T-helper 2 cell treated with Interferon-gamma antibody and Interleukin-4, amounts not matched to agents 5 μg/mL and 100 μg/mL, for 36 hours (primary cell): ENCODE measurements at places on chromosomes 1 and 21.

GRCh38 chr1:92940541-92940940 lies 20.7 kb downstream of the DIPK1A start:
- DNase-seq: no peak

DNA sequence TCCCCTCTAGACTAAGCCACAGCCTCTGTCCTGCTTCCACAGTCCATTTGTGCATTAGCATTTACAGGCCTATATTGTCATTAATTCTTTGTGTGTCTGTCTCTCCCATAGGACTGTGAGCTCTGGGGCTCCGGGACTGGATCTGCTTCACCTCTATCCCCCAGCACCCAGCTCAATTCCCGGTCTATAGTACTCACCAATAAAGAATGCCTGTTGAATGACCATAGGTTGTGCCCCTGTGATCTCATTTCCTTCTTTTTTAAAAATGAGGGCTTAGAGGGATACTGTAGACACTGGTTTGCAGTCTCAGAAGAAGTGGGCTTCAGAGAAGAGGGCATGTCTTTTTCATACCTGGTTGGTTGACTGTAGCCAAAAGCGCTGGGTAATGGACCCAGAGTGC lies 8.8 kb upstream of the POU3F1 start:
- DNase-seq: no peak

DNA sequence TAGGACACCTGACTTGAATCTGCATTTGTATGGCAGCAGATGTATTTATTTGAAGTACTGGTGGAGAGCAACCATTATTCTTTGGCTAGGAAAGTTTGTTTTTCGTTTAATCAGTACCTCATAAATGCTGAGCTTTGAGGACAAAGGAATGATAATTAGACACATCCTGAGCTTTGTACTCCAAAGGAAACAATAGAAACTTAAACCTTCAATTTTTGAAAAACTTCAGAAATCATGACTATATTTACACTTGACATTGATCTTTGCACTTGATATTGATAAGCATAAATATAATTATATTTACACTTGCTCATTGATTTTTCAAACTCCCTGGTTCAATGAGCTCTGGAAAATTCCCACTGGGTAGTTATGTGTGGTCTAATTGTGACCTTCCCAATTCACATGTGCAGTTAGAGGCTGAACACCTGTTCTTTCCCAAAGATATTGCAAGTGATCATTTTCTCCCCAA lies 10.7 kb downstream of the PATJ start:
- DNase-seq: no peak

DNA sequence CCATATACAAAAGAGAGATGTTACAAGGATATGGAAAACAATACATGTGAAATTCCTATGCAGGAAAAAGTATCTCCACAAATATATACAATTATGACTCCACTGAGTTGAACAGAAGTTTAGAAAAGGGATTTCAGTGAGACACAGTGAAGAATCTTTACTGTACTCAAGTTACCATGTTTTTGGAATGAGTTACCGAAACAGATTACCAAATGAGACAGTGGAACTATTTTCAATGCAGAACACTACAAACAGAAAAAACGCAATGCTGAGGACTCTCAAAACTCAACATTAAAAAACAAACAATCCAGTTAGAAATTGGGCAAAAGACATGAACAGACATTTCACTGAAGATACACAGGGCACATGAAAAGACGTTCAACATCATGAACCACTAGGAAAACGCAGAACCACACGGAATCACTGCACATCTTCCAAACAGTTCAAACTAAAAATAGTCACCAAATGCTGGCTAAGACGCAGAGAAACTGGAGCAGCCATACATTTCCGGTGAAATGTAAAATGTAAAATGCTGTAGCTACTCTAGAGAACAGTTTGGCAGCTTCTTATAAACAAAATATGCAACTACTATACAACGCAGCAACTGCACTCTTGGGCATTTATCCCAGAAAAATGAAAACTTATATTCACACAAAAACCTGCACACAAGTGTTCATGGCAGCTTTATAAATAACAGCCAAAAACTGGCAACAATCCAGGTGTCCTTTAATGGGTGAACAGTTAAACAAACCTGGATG lies 118.7 kb downstream of the UBR4 start:
- DNase-seq: no peak

DNA sequence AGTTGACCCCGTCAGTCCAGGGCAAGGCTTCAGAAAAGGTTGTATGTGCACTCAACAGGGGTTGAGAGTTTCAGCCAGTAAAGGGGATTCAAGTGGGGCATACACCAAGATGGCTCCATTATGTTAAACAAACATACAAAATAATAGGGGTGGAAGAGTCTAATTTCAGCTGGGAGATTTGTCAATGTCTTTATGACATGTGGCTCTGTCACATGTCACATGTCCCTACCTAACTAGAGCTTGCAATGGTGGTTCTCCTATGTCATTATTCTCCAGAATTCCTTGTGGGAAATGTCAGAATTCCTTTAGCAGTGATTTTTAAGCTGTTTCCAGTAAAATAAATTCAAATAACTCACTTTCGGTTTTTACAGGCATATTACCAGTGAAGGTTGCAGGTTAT lies 392.0 kb upstream of the ADGRL4 start:
- no peak for DNase-seq
